Right lung (tissue), 10 donors: ENCODE measurements at places on chromosomes 6 and 20. TPM values are rescaled to one million over a fixed set of nuclear protein-coding genes. Genes with fewer than 3 reads are reported as not detected.

GRCh38 chr20:42741906-42742305, 447.8 kb downstream of the PTPRT start:
- no peak for DNase-seq

GRCh38 chr20:25013478-25014380, 21.2 kb upstream of the APMAP start:
- DNase-seq = no peak

DNA sequence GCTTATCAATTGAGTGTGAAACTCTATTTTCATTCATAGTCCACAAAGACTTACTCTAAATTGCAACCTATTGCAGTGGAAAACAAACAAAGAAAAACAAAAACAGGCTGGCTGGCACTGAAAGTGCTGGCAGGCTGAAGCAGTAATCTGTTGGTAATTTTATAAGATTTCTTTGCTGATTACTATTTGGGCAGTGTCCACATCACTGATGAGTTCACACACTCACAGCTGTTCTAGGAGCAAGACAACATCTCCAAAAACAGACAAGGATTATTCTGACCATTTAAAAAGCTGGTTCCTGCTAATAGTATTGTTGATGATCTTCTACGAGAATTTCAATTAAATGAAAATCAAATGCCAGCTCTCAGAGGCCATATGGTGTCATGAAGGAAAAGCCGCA, 26.9 kb downstream of the MARCKS start:
- DNase-seq = no peak

GRCh38 chr20:33828967-33829560, 17.9 kb downstream of the CHMP4B start:
- DNase-seq = no peak

DNA sequence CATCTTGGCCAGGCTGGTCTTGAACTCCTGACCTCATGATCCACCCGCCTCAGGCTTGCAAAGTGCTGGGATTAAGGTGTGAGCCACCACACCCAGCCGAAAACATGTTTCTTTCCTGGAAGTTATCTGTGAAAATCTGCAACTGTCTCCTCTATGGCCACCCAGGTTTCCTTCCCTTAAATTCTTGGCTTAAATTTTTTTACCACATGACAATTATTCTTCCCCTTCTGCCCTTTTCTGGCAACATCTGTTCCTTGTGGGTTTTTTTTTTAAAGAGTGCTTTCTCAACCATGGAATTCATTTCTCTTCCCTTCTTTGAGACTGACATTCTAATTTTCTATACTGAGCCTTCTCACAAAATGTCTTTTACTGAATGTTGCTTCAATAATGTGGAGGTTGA, 59.6 kb downstream of the DOK5 start:
- no peak for DNase-seq

GRCh38 chr20:41140226-41141133, 3.1 kb downstream of the PLCG1 start:
- no peak for DNase-seq

GRCh38 chr20:35669681-35670080, 5.0 kb upstream of the CPNE1 start:
- no peak for DNase-seq

- peak; percentile 49 for DNase-seq
These were observed 570 bp upstream of the PLCB4 start for GRCh38 chr20:9068233-9068801.

- no peak for DNase-seq
These were observed 181.0 kb downstream of the ZNF217 start for GRCh38 chr20:53412577-53413185.

- no peak for DNase-seq
These were observed at the start of gene BPI for GRCh38 chr20:38303908-38304379. Gene BPI, plus strand, starts transcription at chr20:38304156. Its CDS starts 68 bp downstream, at chr20:38304224.

- no peak for DNase-seq
These were observed 306.4 kb upstream of the PRND start for GRCh38 chr20:4415281-4415680.

GRCh38 chr6:30156262-30156599, 4.8 kb downstream of the TRIM10 start:
- peak; percentile 6 for DNase-seq

GRCh38 chr6:139423037-139423703, 48.7 kb upstream of the CITED2 start:
- DNase-seq = no peak

DNA sequence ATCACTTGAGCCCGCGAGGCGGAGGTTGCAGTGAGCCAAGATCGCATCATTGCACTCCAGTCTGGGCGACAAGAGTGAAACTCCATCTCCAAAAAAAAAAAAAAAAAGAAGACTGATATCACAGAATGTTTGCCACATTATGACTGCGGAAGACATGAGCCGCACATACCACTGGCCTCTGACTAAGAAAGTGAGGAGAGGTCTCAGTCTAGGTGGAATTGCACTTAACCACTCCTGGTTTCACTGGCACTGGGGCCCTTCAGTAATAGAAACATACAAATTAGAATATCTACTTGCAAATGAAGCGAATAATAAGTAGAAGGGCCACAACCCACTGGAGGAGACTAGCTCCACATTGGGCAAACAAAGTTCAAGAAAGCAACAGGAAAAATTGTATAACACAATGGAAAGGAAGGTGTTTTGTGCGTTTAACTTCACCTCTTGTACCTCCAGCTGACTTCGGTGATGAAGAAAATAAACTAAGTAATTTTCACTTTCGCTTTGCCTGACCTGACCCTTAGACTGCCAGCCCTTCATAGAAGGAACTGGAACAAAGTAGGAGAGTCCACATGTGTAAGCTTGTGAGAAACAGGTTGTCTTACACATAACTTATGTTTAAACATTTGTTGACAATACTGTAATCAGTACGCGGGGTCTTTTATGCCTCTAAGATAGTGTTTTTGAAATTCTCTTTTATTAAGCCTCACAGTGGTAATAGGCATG, 147.5 kb upstream of the TSHZ2 start:
- no peak for DNase-seq

GRCh38 chr6:45438151-45438550, 60.4 kb upstream of the SUPT3H start:
- DNase-seq = no peak

DNA sequence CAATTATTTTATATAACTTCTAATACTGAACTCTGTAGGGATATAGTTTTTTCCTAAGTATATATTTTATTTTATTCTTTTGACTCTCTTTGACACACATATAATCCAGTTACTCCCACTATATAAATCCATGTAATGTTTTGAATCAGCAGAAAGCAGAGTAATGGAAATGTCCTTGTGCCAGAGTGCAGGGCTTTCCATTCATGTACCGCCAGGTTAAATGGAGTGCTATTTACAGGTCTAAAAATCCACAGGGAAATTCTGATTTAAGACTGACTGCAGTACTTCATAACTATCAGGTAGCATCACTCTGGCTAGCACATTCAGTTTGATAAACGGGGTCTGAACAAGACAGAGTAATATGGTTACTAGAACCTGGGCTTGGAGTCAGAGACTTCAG, 626.8 kb downstream of the COL12A1 start:
- DNase-seq = no peak

GRCh38 chr6:51398793-51399192, 580.1 kb downstream of the TFAP2B start:
- no peak for DNase-seq

- DNase-seq = peak; percentile 40
These were observed 413 bp downstream of the PTPRA start for GRCh38 chr20:2873747-2874041.

DNA sequence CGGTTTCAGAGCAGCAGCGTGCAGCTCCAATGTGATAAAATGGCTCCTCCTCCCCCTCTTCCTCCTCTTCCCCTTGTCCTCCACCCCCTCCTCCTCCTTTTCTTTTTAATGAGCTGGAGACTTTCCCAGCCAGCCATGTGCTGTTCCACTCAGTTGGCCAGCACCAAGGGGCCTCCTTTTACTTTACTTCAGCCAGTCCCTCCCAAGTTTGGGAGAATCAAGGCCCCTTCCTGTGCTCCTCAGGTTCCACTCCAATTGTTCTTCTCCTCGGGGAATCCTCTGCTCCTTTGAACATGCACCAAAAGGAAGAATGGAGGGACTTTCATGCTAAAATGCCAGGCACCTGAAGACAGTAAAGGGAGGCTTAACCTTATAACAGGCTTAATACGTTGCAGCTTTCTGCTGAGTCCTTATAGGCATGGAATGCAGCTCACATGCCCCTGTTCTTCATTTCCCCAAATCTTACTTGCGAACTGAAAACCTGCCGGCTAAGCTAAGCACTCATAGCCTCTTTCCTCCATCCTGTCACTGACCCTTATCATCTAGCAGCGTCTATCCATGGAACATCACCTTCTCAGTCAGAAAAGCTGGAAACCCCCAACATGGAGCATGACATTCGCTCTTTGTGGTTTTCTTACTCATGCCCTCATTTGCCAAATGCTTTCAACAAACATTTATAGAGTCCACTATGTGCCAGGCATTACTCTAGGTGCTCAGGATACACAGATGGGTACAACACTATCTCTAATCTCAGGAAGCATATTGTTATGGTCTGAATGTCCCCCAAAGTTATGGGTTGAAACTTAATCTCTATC, 170.6 kb downstream of the PHACTR1 start:
- no peak for DNase-seq

DNA sequence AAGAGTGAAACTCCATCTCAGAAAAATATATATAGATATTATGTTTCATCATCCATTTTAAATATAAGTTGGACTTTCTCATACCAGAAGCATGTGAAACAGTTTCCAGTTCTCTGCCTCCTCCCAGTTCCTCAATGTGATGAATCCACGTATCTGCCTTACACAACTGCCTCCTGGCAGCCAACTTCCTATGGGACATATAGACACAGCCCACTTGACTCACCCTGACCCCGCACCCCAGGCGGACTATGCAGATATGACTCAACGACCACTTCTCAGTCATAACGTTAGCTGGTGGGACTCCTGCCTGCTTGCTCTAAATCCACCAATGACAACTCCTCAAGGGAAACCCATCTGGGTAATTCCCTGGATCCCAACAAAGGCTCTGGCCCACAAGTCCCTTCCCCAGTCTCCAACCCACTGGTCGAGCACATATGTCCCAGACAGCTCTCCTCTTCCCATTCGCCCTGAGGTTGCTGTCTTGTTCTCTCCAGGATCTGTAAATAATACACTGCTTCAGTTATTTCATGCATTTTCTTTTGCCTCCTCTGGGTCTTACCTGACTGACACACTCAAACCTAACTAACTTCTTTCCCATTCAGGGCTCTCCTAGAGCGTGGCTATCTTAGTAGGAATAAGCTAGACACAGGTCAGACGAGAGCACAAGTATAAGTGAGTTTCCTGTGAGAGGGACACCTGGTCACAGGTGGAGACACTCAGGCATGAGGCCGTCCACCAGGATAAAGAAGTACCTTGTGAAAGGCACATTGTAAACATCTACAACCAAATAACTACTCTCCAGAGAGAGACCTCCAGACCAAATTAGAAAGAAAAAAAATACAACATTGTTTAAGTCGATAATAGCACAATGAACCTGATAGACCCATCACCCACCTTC, 548.5 kb downstream of the CD83 start:
- DNase-seq = no peak

- no peak for DNase-seq
These were observed 32.9 kb upstream of the UTRN start for GRCh38 chr6:144252259-144252658.

Gene STX11
- polyA plus RNA-seq = 2.2 TPM

Gene PLG
- 10.4 TPM for polyA plus RNA-seq

Gene BCL2L1
- 55.4 TPM for polyA plus RNA-seq

Gene SAMD5
- polyA plus RNA-seq = 29.7 TPM

Gene PKIB
- polyA plus RNA-seq = 2.0 TPM

Gene KHDC1L
- 0.69 TPM for polyA plus RNA-seq

Gene POU5F1
- 0.90 TPM for polyA plus RNA-seq

Gene ZNF335
- polyA plus RNA-seq = 17.4 TPM

Gene AKAP7
- 24.6 TPM for polyA plus RNA-seq

Gene TGM3
- polyA plus RNA-seq = 0.12 TPM

Gene LTA
- 0.16 TPM for polyA plus RNA-seq

Gene THBS2
- polyA plus RNA-seq = 7.9 TPM

Gene FBXO5
- 28.6 TPM for polyA plus RNA-seq
